ENCODE measurements at places on chromosomes 3 and 15.

DNA sequence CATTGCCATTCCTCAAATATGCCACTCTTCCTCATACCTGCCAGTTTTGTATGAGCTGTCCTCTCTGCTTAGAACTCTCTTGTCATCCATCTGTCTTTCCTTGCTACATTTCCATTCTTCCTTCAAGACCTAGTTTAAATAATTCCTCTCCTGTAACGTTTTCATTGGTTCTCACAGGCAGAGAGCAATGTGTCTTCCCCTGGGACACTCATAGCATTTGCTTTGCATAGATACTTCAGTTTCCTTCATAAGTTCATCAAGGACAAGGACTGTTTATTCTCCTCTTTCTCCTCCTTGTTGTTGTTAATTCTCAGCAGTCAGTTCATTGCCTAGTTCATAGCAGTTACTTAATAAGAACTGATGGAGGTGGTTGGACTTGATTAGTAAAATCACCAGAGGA is 10.5 kb downstream of the NR2C2 start:
- DNase-seq: no peak
- H3K4me1 ChIP-seq: peaks cover 65% of the 10 kb centered on the region
- H3K36me3 ChIP-seq: peaks cover 33% of the 10 kb centered on the region
- no peak overlapping the region for H3K4me3 ChIP-seq
- no peaks in the 10 kb centered on the region for H3K27me3 ChIP-seq

DNA sequence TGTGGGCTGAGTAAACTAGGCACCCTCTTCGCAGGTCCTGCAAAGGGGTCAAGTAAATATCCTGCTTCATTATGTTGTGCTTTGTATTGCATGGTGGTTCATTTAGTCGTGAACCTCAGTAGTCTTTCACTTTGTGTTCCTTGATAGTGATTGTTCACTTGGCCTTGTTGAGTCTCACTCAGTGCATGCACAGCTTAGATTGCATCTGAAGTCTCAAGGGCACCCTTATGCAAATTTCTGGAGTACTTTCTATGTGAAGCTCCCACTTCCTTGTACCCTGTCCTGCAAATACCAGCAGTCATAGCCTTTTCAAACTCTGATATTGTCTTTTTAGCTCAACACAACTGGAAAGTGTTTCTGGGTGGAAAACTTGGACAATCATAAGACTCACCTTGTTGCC is 519.2 kb downstream of the NAALADL2 start:
- H3K27me3 ChIP-seq: no peaks in the 10 kb centered on the region
- H3K4me1 ChIP-seq: no peaks in the 10 kb centered on the region
- no peak for DNase-seq

GRCh38 chr3:162200836-162201235 is 704.2 kb downstream of the OTOL1 start:
- H3K27me3 ChIP-seq: no peaks in the 10 kb centered on the region
- H3K4me3 ChIP-seq: no peak overlapping the region
- no peak overlapping the region for H3K27ac ChIP-seq
- DNase-seq: no peak
- H3K4me1 ChIP-seq: no peaks in the 10 kb centered on the region

DNA sequence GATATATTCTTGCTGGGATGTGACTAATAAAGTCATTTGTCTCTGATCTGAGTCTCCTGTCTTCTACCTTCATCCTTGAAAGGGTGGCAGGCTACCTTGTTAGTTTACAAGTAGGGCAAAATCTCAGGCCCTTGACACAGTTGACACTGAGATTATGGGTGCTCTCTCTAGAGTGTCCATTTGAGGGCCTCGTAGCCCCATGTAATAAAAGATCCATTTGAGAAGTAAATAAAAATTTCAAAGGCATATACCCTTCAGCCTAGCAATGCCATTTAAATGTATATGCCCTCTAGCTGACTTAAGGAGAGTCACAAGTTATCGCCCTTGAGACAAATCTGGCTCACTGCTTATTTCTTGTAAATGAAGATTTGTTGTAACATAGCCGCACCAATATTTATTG is 98.6 kb downstream of the TCF12 start:
- no peaks in the 10 kb centered on the region for H3K36me3 ChIP-seq
- DNase-seq: no peak
- peaks cover 19% of the 10 kb centered on the region for H3K4me1 ChIP-seq
- no peak overlapping the region for H3K4me3 ChIP-seq
- H3K27me3 ChIP-seq: no peaks in the 10 kb centered on the region
- no peak overlapping the region for H3K27ac ChIP-seq

- no peak overlapping the region for H3K4me3 ChIP-seq
- H3K27ac ChIP-seq: no peak overlapping the region
- no peak for DNase-seq
Observed at GRCh38 chr15:81362790-81363189, 11.2 kb downstream of the TMC3 start.

DNA sequence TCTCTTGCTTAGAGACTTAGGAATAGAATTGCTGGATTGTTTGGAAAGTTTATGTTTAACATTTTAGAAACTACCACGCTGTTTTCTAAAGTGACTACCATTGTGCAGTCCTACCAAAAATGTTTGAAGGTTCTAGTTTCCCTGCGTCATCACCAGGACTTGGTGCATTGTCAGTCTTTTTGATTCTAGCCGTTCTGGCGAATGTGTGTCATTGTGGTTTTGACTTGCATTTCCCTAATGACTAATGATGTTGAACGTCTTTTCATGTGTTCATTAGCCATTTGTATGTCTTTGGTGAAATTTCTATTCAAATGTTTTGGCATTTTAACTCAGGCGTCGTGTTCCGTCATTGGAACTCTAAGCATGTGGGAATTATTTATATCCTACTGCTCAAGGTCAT is 58.0 kb downstream of the CHD2 start:
- peaks cover 51% of the 10 kb centered on the region for H3K4me1 ChIP-seq
- no peaks in the 10 kb centered on the region for H3K27me3 ChIP-seq
- H3K27ac ChIP-seq: peak overlapping the region; percentile 70
- H3K36me3 ChIP-seq: peaks cover 17% of the 10 kb centered on the region

- H3K4me1 ChIP-seq: peaks cover 62% of the 10 kb centered on the region
- peaks cover 27% of the 10 kb centered on the region for H3K36me3 ChIP-seq
- no peak for DNase-seq
Observed at GRCh38 chr3:36906504-36907149, 38.2 kb downstream of the TRANK1 start.

DNA sequence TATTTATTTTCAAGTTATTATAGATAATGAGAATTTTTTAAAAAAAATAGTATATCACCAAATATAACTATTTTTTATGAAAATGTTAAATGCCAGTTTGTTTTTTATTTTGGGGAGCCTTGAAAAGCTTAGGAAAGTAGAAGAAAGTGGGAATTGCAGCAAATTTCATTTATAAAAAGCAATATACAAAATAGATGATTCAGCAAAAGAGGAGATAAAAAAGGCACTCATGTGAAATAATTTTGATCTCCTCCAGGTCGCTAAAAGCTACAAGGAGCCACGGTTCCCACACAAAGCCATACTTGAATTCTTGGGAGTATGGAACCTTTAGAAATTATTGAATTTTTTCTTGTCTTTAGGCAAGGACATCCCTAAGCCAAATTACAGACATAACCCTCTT is 625.0 kb upstream of the SGO1 start:
- H3K27me3 ChIP-seq: no peaks in the 10 kb centered on the region
- DNase-seq: no peak
- H3K36me3 ChIP-seq: no peaks in the 10 kb centered on the region
- no peaks in the 10 kb centered on the region for H3K4me1 ChIP-seq
- H3K4me3 ChIP-seq: no peak overlapping the region

- H3K4me3 ChIP-seq: no peak overlapping the region
- peaks cover 5% of the 10 kb centered on the region for H3K4me1 ChIP-seq
- H3K36me3 ChIP-seq: no peaks in the 10 kb centered on the region
- no peaks in the 10 kb centered on the region for H3K27me3 ChIP-seq
Observed at GRCh38 chr15:32870240-32871033, 152.6 kb downstream of the GREM1 start.

GRCh38 chr15:74138642-74139041 is 8.3 kb downstream of the ISLR2 start:
- H3K4me3 ChIP-seq: no peak overlapping the region
- no peak for DNase-seq
- H3K4me1 ChIP-seq: peaks cover 21% of the 10 kb centered on the region
- no peaks in the 10 kb centered on the region for H3K36me3 ChIP-seq

DNA sequence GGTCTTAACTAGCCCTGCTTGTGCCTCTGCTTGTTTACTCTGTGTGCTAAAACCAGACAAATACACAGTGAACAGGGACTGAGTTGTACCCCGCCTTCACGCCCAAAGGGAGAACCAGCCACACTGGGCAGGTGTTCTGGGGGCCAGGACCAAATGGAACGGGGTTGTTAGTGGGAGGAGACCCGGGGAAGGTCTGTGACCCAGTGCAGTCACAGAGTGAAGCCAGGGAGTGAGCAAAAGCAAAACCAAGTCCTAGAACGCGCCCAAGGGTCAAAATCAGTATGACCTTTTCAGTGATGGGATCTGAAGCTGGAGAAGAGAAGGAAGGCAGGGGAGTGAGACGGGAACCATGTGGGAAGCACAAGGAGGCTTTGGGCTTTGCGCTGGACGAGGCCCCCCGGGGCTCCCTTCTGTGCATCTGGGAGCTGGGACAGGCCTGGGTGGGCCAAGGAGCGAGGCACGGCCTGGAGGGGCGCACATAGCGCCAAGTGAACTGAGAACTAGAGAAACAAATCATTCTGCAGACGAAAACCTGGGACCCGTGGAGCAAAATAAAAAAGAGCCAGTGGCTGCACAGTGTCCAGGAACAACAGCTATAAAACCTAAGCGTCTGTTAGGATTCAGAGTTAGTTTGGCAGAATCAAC is 78.3 kb upstream of the ALDH1A3 start:
- H3K27me3 ChIP-seq: peaks cover 19% of the 10 kb centered on the region
- peak overlapping the region; percentile 63 for H3K27ac ChIP-seq
- no peak overlapping the region for H3K4me3 ChIP-seq
- H3K4me1 ChIP-seq: no peaks in the 10 kb centered on the region
- no peak for DNase-seq
- H3K36me3 ChIP-seq: no peaks in the 10 kb centered on the region

- DNase-seq: no peak
- H3K4me1 ChIP-seq: no peaks in the 10 kb centered on the region
- no peaks in the 10 kb centered on the region for H3K36me3 ChIP-seq
- H3K27me3 ChIP-seq: no peaks in the 10 kb centered on the region
- H3K4me3 ChIP-seq: no peak overlapping the region
Observed at GRCh38 chr15:76674883-76675282, 230.3 kb downstream of the SCAPER start.

- no peak for DNase-seq
- peak overlapping the region; percentile 91 for H3K4me3 ChIP-seq
Observed at GRCh38 chr15:31342781-31343626, 16.4 kb downstream of the KLF13 start.

GRCh38 chr15:34716111-34716510 is 38.7 kb downstream of the GJD2 start:
- H3K4me1 ChIP-seq: no peaks in the 10 kb centered on the region
- H3K27ac ChIP-seq: no peak overlapping the region
- H3K4me3 ChIP-seq: no peak overlapping the region
- no peaks in the 10 kb centered on the region for H3K36me3 ChIP-seq

GRCh38 chr3:47452453-47453215 is 23.1 kb downstream of the SCAP start:
- no peak for DNase-seq
- H3K4me3 ChIP-seq: no peak overlapping the region
- peaks cover 35% of the 10 kb centered on the region for H3K4me1 ChIP-seq
- no peaks in the 10 kb centered on the region for H3K27me3 ChIP-seq
- H3K36me3 ChIP-seq: peaks cover 9% of the 10 kb centered on the region
- no peak overlapping the region for H3K27ac ChIP-seq

GRCh38 chr3:152834776-152835600 is at the start of gene P2RY1:
Gene P2RY1, plus strand, starts transcription at chr3:152835131. Its CDS starts 652 bp downstream, at chr3:152835783.
- no peaks in the 10 kb centered on the region for H3K36me3 ChIP-seq
- H3K4me3 ChIP-seq: peak within 1 kb of the TSS; percentile 79
- peaks cover 7% of the 10 kb centered on the region for H3K4me1 ChIP-seq
- H3K27me3 ChIP-seq: peaks cover 57% of the 10 kb centered on the region
- no peak for DNase-seq

GRCh38 chr3:167718582-167718981 is 16.1 kb downstream of the PDCD10 start:
- no peak overlapping the region for H3K27ac ChIP-seq
- H3K4me3 ChIP-seq: no peak overlapping the region
- no peak for DNase-seq
- no peaks in the 10 kb centered on the region for H3K27me3 ChIP-seq

- H3K27ac ChIP-seq: no peak overlapping the region
- DNase-seq: no peak
- no peaks in the 10 kb centered on the region for H3K36me3 ChIP-seq
- H3K4me1 ChIP-seq: no peaks in the 10 kb centered on the region
- H3K4me3 ChIP-seq: no peak overlapping the region
Observed at GRCh38 chr15:29864501-29864900, 42.2 kb upstream of the TJP1 start.

- no peak overlapping the region for H3K4me3 ChIP-seq
- no peaks in the 10 kb centered on the region for H3K36me3 ChIP-seq
- peaks cover 2% of the 10 kb centered on the region for H3K27me3 ChIP-seq
- H3K4me1 ChIP-seq: no peaks in the 10 kb centered on the region
Observed at GRCh38 chr15:97977734-97978133, 17.2 kb downstream of the ARRDC4 start.

- no peak for DNase-seq
- H3K4me1 ChIP-seq: no peaks in the 10 kb centered on the region
- no peak overlapping the region for H3K27ac ChIP-seq
Observed at GRCh38 chr3:98333989-98334606, 19.6 kb upstream of the OR5K4 start.

DNA sequence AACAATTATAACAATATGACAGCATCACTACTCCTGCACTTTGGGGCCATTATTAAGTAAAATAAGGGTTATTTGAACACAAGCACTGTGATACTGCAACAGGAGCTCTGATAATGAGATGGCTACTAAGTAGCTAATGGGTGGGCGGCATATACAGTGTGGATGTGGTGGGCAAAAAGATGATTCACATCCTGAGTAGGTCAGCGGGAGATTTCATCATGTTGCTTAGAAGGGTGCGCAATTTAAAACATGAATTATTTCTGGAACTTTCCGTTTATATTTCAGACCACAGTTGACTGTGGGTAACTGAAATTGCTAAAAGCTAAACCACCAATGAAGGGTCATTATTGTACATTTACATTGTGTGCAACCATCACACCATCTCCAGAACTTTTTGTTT is 42.3 kb downstream of the FBXO22 start:
- H3K36me3 ChIP-seq: no peaks in the 10 kb centered on the region
- H3K4me3 ChIP-seq: no peak overlapping the region
- peaks cover 25% of the 10 kb centered on the region for H3K27me3 ChIP-seq
- no peaks in the 10 kb centered on the region for H3K4me1 ChIP-seq
- H3K27ac ChIP-seq: no peak overlapping the region

DNA sequence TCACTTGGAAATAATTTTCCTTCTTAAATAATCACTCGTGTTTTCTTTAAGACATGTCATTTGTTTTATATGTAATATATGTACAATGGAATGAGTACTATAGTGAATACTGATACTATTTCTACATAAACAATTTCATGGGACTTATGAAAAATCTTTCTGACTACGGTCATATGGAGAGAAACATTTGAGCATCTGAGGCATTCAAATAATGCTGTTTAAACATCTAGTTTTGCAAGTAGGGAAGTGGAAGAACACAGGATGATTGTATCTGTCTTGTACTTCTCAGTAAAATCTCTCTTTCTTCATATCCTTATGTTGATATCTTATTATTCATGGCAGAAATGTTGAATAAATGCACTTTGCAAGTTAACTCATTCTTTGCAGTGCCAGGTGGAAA is 599.5 kb upstream of the KCNMB2 start:
- no peaks in the 10 kb centered on the region for H3K4me1 ChIP-seq
- no peak overlapping the region for H3K4me3 ChIP-seq
- H3K27ac ChIP-seq: no peak overlapping the region
- H3K36me3 ChIP-seq: no peaks in the 10 kb centered on the region

- H3K27me3 ChIP-seq: peaks cover 52% of the 10 kb centered on the region
- peak overlapping the region; percentile 69 for H3K4me3 ChIP-seq
- DNase-seq: no peak
Observed at GRCh38 chr3:39810647-39811161, 1.3 kb downstream of the MYRIP start.
